Aorta (tissue), 5 donors: ENCODE measurements at places on chromosomes 11 and 22. TPM values are rescaled to one million over a fixed set of nuclear protein-coding genes. Genes with fewer than 3 reads are reported as not detected.

GRCh38 chr11:118252688-118253087 is 523 bp upstream of the MPZL3 start:
- DNase-seq, result no peak

DNA sequence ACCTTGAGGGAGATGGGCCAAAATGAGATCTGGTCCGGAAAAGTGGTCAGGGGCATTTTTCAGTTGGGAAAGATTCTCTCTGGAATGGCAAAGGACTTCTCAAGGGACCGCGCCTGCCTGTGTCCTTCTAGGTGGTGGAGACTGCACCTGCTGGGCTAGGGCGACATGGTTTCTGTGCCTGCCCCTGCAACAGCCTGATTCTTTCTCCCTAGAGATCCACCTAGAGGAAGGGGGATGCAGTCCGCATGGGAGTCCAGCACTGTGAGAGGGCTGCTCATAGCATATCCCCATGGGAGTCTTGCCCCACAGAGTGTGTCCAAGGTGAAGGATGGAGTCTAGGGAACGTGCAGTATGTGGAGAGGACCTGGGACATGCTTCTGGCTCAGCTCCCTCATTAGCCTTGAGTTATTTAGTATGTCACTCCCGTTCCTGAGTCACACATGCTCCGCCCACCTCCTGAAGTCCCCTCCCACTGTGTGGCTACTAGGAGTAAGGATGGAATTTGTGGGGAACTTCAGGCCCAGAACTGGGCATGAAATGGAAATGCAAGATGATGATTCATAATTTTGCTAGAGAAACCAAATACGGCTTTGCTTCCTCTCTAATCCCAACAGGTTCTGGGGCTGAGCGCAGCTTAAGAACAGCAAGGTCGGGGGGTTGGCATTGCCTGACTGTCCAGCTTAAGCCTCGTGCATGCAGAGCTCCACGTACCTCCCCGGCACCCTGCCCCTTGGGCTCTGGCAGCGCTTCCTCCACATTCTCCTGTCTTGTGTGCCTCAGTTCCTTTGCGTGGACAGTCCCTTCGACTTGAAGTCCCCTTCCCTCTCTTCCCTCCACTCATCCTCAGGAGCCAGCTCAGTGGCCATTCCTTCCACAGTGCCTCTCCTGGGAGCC is 35.0 kb downstream of the GRIK4 start:
- DNase-seq, result peak; percentile 89

GRCh38 chr11:109940816-109941215 is 152.4 kb upstream of the ZC3H12C start:
- no peak for DNase-seq

GRCh38 chr11:4044976-4045646 is 49.5 kb upstream of the RRM1 start:
- no peak for DNase-seq

DNA sequence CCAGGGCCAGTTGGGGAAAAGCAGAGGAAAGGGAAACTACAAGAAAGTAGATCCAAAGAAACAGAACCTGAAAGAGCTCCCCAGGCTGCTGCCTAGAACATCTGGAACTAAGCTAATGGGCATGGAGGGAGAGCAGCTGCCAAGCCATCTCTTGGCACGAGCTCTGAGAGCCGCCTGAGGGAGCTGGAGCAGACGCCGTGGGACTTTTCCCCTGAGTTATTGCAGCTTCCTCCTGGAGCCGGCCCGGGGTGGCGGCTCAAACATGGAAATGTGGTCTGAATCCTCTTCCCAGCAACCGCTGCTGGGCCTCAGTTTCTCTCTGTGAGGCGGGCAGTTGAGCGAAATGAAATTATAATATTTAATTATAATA is 41.8 kb downstream of the LIF start:
- no peak for DNase-seq

SCGB1A1 gene
- total RNA-seq, result not detected

DNA sequence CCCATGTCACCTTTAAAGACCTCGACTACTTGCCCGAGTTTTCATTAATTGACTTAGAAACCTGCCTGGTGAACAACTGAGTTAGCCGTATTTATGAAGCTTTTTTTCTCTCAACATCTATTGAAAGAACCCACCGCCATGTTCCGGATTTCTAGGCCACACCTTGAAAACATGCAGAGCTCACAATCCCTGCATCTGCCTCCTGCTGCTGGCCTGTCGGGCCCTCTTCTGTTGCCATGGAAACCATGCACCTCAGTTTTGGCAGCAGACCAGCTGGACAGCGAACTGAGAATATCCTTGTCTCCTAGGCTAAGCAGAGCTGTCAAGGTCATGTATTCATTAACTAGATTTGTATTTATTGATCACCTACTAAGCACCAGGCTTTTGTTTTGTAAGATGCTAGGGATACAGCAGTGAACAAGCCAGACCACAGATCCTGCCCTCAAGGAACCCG is 4.3 kb upstream of the PATZ1 start:
- DNase-seq, result no peak

DNA sequence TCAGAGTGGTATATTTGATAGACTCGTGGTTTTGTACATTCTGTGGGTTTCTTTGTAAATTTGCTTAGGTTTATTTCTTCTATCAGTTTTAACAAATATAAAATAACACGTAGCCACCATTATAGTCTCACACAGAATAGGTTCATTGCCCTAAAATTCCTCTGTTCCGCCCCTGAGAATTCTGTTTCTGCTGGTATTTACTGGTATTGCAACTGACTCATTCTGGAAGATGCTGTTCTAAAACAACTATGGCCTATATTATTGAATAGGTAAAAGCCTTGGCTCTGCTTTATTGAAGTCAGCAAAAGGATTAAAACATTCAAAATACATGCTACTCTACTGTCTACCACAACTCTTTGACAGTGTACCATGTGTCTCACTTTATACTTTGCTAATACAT is 119.1 kb upstream of the CHORDC1 start:
- DNase-seq, result no peak

- DNase-seq, result no peak
These were observed 63.8 kb downstream of the SHISAL1 start for GRCh38 chr22:44248926-44249325.

DNA sequence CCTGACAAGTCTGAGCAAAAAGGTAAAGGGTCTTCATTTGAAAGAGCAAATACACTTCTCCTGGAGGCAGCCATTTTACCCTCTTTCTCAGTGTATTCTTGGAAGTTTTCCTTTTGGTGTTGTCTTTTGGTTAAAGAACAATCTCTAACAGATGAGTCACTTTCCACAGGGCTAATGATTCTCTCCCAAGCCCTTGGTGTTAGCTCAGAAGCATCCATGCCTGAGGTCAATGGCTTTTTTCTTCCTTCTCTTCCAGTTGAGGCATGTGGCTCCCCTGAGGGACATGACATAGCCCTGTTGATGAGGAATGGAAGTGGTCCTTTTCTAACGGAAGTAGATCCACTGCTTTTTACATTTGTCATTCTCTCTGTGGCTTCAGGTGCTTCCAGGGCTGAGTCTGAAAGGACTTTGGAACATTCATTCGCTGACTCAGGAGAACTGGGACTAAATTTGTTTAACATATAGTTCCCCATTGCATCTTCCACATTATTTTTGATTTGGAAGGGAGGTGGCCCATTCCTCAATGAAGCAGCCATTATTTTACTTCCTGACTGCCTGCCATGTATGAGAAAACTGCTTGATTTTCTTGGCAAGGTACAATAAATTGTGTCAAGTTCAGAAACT is 13.8 kb upstream of the POGLUT3 start:
- no peak for DNase-seq

DNA sequence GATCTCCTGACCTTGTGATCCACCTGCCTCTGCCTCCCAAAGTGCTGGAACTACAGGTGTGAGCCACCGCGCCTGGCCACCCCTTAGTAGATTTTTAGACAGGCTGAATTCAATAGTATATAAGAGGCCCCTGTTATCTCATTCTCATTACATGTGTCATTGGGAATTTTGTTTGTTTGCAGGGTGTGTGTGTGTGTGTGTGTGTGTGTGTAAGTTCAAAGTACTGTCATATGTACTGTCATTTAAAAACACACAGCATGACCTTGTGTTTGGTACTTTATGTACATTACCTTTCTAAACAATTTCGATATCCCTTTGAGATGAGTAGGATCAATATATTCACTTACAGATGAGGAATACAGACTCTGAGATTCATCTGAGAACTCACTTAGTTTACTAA is 118.7 kb upstream of the TTC12 start:
- DNase-seq, result no peak

MMP10 gene
- not detected for total RNA-seq

HBE1 gene
- total RNA-seq, result not detected

DNA sequence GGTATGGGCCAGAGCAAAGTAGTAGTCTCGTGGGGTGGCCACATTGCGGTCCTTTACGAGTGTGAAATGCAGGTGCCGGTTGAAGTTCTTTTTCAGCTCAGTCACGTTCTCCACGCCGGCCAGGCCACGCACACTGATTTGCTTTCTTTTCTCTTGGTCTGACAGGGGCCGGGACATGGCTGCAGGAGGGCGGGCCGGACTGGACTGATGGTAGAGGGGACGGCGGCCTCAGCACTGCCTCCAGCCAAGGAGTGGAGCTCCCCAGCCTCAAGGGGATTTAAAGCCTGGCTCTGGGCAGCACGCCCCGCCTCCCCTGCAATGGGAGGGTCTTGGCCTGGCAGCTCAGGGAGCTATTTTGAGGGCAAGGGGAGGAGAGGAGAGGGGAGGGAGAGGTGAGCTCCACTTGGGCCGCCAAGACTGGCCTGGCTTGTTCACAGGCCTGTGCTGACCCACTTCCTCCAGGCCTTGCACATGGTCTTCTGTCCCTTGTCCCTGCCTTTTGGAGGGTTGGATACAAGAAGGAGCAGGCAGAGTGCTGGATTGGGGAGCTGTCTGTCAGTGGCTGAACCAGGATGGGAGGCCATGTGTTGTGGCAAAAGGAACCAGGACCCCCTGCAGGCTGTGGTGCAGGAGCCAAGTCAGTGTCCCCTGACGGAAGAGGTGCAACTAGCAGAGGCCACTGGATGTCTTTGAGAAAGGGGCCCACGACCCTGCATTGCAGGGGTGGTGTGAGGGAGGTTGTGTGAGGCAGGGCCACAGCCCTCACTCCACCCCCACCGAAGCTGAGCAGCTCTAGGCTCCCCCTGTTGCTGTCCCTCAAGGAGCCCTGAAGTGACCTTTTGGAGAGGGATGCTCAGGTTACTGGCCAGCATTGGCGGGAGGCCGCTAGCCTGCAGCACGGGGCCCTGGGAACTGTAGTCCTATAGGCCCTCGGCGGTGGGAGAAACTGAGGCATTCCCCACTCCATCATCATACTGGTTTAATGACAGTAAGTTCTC is at the start of gene PYGM:
TSS of gene PYGM (minus strand) at position 253 of the 998 bp plus-strand sequence. CDS start at position 177, 76 bp downstream.
- peak; percentile 95 for DNase-seq

SLC1A2 gene
- total RNA-seq, result 1.5 TPM

GRCh38 chr11:23836981-23837380 is 659.9 kb upstream of the LUZP2 start:
- no peak for DNase-seq

OR52M1 gene
- total RNA-seq, result not detected

FBLN1 gene
- total RNA-seq, result 500 TPM

RHBDD3 gene
- total RNA-seq, result 9.0 TPM

MTA2 gene
- 87.9 TPM for total RNA-seq

MAFF gene
- 145 TPM for total RNA-seq

DNA sequence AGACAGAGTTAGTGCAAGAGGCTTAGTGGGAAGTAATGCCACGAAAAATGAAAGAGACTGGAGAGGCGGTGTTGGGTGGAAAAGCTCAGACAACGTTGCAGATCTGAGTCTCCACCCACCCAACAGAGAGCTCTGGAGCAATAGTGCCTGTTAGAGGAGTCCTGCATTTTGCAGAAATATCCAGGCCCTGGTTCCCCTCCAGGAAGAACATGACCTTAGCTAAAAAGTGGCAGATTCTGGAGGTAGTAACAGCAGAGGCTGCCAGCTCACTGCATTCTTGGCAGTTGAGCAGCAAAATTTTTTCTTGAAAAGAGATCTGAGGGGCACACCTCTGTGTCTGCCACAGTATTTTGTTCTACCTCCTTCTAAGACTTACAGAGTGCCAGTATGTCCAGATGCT is 27.7 kb upstream of the BIRC3 start:
- DNase-seq, result no peak

DNA sequence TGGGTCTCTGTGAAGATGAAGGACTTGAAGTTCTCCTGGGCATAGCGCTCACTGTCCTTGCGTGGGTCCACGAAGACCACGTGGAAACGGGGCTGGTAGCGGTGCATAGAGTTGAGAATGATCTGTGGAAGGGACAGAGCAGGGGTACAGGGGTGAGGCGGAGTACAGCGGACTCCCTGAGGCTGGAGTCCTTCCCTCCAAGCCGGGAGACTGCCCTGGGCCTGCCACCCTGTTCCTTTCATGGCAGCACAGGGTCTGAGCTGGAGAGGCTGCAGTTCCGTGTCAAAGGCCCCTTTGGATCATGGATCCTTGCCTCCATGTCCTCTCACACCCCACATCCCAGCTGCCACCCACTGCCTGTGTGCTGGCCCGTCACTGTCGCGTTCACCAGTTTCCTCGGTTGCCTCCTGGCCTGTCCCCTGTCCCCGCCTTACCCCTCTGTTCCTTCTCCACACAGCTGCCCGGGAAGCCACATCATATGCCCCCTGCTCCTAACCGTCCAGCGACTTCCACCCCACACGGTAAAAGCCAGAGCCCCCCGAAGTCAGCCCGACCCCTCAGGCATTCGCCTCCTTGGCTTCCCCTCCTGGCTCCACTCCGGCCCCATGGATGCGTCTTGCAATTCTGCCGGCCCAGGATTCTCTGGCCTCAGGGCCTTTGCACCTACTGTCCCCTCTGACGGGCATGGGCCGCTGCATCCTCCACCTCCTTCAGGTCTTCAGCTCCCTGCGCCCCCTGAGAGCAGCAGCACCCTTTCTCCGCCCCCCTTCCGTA is 3.4 kb upstream of the NUDT8 start:
- peak; percentile 71 for DNase-seq

DNA sequence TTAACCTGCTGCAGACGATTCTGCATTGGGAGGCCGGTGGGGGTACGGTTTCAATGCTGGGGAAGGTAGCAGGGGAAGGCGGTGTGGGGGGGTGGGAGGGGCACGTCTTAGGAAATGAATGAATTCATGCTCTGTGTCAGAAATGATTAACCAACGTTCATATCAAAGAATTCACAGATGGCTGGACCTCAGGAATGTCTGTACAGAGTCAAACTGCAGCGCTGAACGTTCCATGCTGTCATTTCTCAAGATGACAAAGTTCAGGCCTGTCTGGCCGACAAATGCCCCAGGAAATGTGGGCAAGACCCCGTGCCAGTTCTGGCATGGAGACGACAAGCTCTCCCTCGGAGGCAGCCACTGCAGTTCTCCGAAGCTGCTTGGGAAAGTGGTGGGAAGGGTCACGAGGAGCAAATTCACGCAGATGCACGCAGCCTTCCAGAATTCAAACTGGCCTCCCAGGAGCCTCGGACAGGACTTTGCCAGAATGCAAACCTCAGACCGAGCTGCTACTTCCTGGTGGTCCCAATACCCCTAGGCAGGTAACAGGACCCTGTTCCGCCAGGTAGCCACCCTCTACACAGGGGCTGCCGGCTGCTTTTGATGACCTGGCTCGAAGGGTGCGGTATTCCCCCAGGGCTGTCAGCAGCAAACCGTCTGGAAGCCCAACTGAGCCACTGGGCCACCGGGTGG is 81.5 kb downstream of the TRMU start:
- no peak for DNase-seq

TRIM49 gene
- total RNA-seq, result not detected
